ENCODE measurements at places on chromosomes 1 and 21.

DNA sequence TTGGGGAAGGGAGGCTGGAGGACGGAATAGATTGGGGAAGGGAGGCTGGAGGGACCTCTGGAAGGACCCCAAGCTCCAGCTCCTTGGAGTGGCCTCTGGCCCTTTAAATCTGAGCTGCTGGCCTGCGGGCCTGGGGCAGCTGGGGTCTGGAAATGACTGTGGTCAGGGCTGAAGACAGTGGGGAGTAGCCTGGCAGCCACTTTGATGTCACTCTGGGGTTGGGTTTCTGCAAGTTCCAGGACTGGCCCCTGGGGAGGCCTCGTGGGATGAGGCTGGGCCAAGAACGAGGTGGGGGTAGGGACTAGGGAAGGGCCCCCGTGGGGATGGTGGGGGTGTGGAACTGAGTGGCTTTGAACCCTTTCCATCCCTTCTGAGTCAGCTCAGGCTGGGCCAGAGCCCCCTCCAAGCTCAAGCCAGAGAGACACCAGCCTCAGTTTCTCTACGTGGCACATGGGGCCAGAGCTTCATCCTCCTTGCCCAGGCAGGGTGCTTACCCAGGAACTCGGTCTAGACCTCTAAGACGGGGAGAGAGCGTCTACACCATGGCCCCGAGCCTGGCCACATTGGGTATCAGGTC is 59.7 kb downstream of the ALPL start:
- DNase-seq = no peak

DNA sequence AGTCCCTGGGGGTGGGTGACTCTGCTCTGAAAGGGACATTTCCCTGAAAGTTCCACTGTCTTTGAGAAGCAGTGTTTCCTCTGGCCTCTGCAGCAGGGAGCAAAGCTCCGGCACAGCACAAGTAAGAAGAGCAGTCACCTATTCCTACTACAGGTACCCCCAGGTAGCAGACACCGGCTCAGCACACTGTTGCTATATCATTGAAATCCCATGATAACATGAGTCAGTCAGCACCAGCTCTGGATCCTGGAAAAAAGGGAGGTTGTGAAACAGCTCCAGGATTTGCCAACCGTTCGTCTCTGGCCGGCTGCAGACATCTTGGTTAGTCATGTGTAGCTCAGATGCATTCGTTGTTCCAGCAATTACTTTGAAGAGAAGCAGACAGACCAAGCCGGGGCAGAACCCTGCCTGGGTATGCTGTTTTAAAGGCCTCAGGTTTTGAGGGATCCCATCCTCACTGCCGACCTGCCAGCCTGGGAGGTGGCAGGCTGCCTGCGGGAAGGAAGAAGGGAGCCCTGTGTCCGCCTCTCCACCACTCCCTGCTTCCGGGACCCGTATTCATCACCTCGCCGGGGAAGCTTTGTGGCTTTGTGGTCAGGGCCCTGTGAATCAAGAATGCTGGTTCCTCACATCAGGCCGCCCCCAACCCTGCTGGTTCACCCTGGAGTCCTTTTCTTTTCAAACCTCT is 139.2 kb downstream of the CLIC6 start:
- no peak for DNase-seq

- no peak for DNase-seq
Measured at GRCh38 chr1:244060686-244061085, 9.6 kb downstream of the ZBTB18 start.

DNA sequence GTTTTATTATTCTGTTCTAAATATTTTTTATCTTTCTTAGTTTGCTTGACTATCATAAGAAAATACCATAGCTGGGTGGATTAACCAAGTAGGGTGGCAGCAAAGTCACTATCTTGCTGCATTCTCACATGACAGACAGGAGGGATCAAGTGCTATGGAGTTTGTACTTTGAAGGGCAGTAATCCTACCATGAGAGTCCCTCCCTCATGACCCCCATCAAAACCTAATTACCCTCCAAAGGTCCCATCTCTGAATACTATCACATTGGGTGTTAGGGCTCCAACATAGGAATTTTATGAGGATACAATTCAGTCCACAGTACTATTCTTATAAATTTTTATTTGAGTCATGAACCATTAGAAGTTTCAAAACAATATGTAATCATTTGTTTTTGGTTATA is 388.5 kb upstream of the B3GALT2 start:
- no peak for DNase-seq

- DNase-seq = no peak
Measured at GRCh38 chr1:184724843-184725242, 29.8 kb downstream of the EDEM3 start.

- no peak for DNase-seq
Measured at GRCh38 chr1:39272027-39272797, 67.7 kb downstream of the MACF1 start.

- DNase-seq = no peak
Measured at GRCh38 chr1:10915594-10915993, 96.9 kb upstream of the TARDBP start.

DNA sequence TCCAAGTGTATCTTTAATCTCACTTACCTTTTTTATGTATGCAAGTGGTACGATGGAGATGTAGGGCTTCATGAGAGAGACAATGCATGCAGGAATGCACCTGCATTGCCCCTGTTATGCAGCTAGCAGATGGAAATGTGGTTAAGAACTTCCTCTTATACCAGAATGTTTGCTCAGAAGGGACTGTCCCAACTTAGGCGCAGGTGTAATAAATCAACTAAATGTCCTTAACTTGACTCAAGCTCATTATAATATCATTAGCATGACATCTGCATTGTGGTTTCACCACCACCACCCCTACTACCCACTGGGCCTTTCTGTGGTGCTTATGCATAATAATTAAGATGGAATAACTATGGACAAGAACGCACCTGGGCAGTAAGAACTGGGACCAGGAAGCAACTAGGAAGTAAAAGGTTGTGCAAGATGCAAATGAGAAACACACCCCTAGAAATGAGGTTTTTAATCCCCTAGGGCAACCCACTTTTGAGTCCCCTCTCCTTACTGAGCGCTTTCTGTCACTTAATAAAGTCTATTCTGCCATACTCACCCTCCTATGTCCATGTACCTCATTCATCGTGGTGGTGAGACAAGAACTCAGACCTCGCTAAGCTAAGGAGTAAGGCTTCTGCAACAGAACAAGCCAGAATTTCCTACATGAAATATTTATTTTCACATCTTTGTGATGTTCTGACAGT is 1103.3 kb upstream of the B3GALT2 start:
- no peak for DNase-seq

DNA sequence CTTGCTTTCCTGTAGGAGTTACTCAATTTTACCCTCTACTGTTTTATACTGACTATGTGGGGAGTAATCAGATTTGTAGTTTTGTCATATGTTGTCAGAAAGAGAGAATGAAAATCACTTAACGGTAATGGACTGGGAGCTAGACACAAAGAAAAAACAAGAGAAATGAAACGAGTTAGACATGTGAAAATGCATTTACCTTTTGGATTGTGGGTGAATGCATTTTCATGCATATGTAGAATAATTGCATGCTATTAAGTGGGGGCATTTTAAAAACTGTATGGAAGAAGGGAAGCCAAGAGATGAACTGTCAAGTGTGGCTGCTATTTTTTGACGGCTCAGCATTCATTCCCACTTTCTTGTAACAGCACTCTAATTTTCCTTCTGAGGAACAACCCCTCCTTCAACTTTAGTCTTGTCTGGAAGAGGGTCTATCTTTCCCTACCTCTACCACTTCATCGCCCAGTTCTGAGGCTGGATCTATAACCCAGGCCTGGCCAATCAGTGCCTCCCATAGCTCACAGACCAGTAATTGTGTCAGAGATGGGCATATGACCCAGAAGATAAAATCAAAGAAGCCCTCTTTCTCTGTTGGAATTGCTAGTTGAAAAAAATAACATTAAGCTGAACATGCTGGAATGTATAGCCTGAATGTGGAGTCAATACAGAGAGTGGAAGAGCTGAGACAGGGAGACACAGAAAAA is 5.2 kb upstream of the ZNF697 start:
- DNase-seq = no peak

- DNase-seq = no peak
Measured at GRCh38 chr21:31714741-31715365, 17.1 kb downstream of the SCAF4 start.

DNA sequence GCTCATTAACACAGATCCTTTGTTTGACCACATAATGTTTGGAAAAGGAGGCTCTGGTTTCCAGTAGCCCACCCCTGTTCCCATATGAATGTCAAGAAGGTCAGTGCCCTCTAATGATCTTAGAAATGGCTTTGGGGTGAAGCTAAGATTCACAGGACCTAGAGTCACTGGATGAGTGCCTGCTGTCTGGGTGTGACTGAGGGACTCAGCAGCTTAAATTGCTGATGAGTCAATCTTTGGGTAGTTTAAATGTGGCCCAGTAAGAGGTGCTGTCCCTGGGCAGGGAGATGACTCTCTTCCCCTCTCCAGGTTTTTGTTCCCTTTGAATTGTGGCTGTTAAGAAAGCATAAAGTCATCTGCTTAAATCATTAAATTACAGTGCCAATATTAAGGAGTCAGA is 50.6 kb downstream of the L1TD1 start:
- DNase-seq = no peak

GRCh38 chr1:41496080-41497055 is 11.9 kb upstream of the EDN2 start:
- no peak for DNase-seq

DNA sequence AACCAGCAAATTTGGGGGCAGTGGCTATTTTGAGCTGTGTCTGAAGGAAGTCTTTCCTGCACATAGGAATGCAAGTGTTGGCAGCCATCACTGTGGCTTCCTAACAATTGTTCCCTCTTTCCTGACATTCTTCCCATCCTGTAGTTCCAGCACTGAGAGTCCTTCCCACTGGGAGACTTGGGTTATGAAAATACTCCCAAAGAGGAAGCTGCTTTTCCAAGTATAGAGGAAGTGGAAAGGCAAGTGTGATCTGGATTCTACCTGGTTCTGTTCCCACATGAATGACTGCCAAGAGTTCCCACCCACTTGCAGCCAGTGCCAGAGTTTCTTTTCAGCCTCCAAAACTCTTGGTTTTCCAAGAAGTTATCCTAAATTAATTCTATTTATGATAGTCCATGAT is 98.5 kb upstream of the CD53 start:
- DNase-seq = no peak

DNA sequence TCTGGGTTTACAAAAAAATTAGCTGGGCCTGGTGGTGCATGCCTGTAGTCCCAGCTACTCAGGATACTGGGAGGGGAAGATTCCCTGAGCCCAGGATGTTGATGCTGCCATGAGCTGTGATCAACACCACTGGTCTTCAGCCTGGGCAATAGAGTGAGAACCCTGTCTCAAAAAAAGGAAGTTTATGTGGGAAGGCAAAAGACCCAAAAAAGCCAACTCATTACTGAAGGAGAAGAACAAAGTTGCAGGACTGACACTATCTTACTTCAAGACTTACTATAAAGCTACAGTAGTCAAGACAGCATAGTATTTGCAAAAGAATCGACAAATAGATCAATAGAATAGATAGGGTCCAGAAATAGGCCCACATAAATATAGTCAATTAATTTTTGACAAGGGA is 9.2 kb upstream of the PTGS2 start:
- DNase-seq = no peak

Measured in NCI-H2081 treated with DMSO at 0.1 percent for 48 hours (cell line).